ENCODE measurements at places on chromosomes 1 and 21.

GRCh38 chr1:235423214-235423652 lies 56.0 kb downstream of the TBCE start:
- no peak for DNase-seq

DNA sequence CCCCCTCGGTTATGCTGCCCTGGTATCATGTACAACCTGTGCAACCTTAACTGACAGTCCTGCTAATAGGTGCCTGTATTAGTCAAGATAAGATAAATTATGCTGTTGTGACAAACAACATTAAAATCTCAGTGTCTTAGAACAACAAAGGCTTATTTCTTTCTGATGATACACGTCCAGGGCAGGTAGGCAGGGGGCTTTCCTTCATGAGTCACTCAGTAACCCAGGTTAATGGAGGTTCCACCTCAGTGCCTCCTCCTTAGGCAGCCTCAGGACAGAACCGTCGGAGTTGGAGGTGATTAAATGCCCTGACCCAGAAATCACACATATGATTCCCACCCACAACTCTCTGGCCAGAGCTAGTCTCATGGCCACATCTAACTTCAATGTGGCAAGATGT lies 94.6 kb upstream of the CASZ1 start:
- no peak for DNase-seq

- no peak for DNase-seq
Observed at GRCh38 chr21:41098481-41099042, 69.4 kb upstream of the BACE2 start.

- no peak for DNase-seq
Observed at GRCh38 chr1:185292237-185292636, 24.8 kb downstream of the IVNS1ABP start.

DNA sequence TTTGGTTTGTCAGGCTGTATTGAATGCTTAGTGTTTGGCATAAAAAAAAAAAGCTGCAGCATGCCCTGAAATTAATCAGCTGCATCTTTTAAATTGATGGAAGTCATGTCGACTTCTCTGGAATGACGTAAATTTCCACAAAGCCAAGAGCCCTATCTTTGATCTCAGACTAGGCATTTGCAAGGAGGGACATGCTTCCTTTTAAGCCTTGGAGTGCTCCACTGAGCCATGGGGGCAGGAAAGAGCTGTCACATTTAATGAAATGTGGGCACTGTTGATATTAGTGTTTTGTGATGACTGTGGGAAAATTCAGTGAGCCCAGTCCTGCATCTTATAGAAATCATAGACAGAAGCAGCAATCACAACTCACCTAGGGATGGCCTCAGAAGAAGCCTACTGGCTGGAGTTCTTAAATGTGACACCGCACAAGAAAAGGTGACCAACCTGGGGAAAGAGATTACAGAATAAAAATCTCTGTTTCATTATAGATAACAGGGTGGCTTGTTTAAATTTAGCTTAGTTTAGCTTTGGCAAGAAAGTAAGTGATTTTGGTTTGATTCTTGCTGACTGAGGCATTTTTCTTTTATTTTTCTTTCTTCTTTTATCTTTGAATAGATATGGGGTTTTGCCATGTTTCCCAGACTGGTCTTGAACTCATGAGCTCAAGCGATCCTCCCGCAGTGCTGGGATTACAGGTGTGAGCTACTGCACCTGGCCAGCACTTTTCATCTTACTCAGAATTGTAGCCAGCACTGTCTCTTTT lies 188.2 kb downstream of the HHAT start:
- no peak for DNase-seq

GRCh38 chr1:244675167-244675566 lies 22.2 kb downstream of the DESI2 start:
- DNase-seq = no peak

- no peak for DNase-seq
Observed at GRCh38 chr1:181765451-181766026, 282.2 kb downstream of the CACNA1E start.

- no peak for DNase-seq
Observed at GRCh38 chr1:8031176-8031785, 5.2 kb upstream of the ERRFI1 start.

GRCh38 chr1:20663969-20664715 lies 3.0 kb upstream of the DDOST start:
- peak; percentile 17 for DNase-seq

- no peak for DNase-seq
Observed at GRCh38 chr1:86779308-86780191, 75.2 kb downstream of the SH3GLB1 start.

DNA sequence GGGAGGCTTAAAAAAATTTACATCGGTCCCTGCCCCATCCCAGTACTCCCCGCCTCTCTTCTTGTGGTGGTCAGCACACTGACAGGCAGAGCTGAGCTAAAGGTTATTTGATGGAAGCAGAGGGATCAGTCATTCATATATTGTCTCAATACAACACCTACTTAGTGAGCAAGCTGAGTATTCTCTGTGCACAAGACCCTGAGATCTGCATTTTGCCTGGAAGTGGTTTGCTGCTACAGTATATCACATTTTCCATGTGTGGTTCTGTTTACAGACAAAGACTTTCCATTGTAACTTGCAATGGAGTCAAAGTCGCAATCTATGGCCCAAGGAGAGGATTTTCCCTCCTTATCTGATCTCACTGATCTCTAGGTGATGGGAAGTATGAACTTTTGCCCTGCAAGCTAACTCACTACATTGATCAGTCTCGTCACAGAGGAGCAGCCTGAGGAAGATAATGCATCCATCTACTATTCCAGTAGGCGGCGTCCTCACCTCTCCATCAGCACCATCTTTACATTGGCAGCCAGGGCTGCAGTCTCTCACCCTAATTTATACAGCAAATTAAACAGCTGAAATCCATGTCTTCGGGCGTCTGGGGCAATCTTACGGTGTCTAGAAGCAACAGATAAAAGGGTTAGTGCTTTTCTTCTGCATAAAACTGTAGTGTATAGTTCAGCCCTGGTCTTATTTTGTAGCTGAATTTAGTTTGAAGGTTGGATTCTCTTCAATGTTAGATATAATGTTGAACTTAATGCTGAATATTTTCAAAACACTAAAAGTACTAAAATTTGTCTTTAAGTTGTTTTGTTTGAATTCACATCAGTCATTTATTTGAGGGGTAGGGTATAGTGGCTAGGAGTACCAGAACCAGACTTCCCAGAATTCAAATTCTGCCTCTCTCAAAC lies 3.2 kb upstream of the TRAF5 start:
- no peak for DNase-seq

Measured in left ventricle myocardium superior (tissue), 1 donor.